ENCODE measurements at places on chromosomes 16 and 17.

- no peak for DNase-seq
These were observed 46.6 kb downstream of the NUP93 start for GRCh38 chr16:56776562-56776961.

DNA sequence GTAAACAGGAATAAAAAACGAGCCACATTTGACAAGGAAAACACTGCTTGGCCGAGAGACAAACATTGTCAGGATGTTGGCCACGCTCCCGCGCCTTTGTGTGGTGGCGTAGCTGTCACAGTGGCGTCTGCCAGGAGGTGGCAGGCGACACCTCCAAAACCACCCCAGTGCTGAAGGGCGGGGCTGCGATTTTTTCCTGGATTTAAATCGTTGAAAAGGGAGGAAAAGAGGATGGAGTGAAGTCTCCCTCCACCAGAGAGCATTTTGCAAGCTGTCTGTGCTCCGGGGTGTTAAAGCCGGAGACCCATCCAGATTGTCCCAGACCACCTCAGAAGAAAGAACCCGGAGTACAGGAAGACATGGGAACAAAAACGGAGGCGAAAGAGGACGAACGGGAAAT, 12.7 kb downstream of the MRM3 start:
- DNase-seq: peak; percentile 8

- DNase-seq: no peak
These were observed 4.5 kb upstream of the TCAP start for GRCh38 chr17:39660397-39661385.

- DNase-seq: no peak
These were observed 81.3 kb downstream of the GSG1L start for GRCh38 chr16:27982184-27982583.

DNA sequence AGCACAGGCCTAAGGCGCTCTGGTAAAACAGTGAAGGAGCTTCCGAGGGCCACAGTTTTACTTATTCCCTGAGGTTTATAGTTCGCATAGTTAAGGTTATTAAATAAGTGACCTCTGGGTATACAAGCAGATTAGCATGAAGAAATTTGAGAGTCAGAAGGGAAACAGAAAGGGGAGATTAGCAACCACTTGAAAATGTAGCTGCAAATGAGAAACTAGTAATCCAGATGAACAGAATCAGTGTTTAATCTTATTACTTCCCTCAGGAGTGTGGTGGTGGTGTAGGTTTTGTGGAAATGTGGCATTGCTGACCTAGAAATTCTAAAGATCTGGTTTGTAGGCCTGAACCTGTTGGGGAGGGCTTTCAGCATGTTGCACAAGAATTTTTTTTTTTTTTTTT, 130.4 kb downstream of the CCDC182 start:
- no peak for DNase-seq

DNA sequence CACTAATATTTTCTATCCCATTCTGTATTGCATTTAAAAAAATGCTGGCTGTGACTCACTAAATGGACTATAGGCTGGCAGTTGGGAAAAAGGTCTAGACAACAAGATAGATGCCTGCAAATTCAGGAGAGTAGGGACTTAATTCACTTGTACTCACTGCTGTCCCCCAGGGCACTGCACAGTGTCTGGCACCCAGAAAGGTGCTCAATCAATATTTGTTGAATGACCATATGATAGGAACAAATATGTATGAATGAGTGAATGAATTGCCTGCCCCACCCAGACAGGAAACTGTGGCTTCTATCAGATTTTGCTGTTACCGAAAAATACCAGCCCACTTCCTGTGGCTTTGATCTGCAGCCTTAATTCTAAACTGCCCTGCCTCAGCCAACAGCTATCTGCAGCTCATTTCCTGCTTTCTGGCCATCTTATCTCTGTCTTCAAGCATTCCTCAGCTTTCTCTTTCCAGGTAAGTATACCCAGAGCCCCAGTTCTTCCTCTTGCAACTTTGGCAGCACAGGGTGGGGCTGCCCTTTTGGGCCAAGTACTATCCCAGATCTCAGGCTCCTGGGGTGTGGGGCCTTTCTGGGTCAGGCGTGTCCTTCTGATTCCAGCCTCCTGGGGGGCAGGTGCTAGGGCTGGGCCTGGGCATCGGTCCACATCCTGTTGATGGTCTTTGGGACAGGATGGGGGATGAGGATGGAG, 15.3 kb upstream of the TNS4 start:
- DNase-seq: peak; percentile 41

DNA sequence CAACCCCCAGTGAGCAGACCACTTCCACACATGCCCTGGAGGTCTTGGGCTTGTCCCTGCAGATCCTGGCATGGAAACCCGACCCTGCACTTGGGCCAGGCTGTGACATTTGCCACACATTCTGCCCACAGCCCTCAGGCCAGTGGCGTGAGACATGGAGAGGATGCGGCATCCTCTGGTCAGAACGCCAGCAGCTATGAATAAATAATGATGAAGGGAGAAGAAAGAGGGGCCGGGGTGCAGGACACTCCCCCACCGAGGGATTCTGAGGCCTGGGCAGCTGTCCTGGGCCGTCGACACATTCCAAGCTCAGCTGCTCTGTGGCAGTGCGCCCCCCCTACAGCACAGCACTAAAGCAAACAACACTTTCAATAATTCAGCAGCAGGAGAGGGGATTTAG, 148.8 kb downstream of the ENGASE start:
- DNase-seq: no peak

GRCh38 chr17:65830356-65830755, 268.9 kb upstream of the AXIN2 start:
- no peak for DNase-seq

GRCh38 chr16:54540525-54541180, 254.1 kb upstream of the IRX3 start:
- DNase-seq: no peak

- DNase-seq: no peak
These were observed 44.8 kb upstream of the HLF start for GRCh38 chr17:55219934-55220333.

DNA sequence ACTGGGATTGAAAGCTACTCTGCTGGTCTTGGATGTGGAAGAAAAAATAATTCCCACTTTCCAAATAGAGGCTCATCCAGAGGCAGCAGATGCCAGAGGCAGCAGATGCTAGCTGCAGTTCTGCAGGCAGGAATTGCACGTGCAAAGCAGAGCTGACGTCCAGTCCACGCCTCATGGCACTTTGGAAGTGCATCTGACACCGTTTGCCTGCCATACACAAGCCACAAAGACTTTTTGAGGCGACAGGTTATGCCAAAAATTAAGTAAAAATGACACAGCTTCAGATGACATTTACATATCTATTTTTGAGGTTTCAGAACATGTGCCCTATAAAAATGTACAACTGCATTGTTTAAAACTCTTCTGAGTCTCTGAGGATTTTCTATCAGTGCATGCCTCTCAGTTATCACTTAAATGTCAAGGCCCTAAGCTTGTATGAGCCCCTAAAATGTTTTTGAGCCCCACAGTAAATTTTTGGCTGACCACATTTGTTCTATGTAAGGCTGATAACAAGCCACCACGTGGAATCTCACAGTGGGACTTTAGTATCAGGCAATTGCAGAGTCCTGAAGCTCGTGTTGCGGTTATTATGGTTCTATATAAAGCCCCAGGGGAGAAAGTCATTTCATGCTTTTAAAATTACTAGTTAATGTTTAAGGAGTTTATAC, 239.2 kb downstream of the PRKCA start:
- no peak for DNase-seq

DNA sequence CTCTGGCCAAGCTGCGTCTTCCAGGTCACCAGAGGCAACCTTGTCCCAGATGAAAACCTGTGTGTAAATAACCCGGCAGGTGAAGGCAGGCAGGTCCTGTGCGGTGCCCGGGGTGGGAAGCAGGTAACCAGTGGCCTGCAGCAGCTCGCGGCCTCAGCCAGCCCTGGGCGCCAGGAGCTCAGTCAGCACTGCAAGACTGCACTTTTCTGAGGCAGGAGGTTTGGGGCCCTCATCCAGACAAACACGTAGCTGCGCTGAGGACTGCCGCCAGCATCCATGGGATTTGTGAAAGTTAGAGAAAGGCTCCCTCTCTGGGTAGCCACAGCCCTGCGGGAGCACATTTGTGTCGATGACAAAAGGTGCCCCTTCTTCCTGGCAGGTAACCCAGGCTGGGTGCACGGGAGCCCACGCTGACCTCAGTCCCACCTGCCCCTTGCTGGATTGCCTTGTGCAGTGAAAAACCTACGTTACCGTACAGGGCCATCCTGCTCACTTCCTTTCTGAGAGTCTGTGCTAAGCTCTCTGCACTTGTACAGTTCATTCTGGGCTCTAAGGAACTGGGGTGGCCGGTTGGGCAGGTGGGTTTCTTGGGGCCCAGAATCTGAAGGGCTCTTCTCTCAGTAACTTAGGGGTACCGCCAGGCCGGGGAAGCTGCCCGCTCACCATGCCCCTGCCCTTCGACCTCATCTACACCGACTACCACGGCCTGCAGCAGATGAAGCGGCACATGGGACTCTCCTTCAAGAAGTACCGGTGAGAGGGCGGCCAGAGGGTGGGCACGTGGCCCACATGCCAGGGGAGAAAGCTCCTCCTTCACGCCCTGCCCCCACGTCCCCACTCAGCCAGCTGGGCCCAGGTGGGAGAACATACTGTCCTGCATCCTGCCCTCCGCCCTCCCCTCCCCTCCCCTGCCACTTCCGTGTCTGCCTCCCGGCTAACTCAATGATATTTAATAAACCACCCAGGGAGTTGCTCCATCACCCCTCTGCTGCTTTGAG, 56.4 kb downstream of the MGAT5B start:
- no peak for DNase-seq

GRCh38 chr16:64434526-64435069, 687.3 kb downstream of the CDH11 start:
- no peak for DNase-seq

- DNase-seq: no peak
These were observed 34.9 kb downstream of the PRKCA start for GRCh38 chr17:66337268-66337667.

DNA sequence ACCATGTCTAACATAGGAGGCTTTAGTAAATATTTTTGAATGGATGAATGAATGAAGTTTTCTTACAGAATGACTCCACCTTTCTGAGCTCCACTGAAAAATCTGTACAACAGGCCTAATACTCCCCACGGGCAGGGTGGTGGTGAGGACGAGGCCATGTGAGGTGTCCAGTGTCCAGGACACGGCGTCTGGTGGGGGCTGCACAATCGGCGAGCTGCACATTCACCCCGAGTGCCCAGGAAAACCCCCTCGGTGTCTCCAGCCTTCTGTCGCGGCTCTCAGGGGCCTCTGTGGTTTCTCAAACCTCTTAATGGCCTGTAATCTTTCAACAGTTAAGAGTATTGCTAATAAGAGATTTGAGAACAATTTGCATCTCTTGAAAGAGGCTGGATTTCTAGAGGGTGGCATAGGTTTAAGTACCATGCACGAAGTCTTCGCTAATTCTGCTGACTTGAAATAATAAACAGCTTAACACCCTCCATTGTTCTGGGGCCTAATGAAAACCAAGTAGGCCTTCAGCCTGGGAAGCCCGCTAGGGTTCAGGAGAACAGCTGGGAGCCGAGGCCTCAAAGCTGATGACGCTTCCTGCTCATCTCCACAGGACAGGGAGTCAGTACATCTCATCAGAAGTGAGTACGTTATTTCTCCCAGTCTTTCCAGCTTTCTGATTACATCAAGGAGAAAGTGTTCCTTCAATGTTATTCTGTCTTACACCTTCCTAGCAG, 304.6 kb upstream of the FOXF1 start:
- DNase-seq: no peak

- no peak for DNase-seq
These were observed 135.8 kb downstream of the CDH8 start for GRCh38 chr16:61900482-61900881.

DNA sequence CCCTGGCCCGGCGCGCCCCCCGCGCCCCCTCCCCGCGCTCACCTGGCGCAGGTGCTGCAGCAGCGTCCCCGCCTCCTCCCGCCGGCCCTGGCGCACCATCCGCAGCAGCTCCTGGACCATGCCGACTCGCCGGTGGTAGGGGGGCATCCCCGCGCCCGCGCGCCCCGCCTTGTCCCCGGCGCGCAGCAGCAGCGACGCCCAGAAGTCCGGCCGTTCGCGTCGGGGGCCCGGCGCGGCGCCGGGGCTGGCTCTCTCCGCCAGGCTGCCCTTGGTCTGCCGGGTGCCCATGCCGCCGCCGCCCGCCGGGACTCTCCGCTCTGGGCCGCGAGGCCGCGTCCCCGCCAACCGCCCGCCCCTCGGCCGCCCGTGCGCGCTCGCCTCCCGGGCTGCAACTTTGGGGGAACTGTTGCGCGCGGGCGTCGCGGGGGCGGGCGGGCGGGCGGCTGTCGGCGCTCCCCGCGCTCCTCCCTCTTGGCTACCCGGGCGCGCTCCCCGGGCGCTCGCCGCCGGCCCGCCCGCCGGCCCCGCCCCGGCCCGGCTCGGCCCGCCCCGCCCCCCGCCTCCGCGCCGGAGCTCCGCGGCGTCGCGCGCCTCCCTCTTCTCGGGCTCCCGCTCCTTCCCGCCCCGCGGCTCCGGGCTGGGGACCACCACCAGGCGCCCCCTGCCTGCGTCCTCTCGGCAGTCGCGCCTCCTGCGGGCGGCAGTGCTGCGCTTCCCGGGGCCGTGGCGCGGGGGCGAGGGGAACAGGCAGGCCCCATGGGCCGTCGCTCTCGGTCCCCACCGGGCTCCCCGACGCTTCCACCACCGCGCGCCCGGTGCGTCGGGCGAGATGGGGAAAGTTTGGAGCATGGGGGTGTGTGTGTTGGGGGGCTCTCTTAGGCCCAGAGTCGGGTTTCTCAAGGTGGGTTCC, at the start of gene LRRC75A:
Gene LRRC75A (minus strand): TSS at position 491 of the 910 bp plus-strand sequence. CDS start 203 bp downstream, at position 288.
- peak; percentile 16 for DNase-seq

- DNase-seq: no peak
These were observed 458 bp downstream of the ENKD1 start for GRCh38 chr16:67666032-67666551.

- DNase-seq: no peak
These were observed 1.4 kb upstream of the SLFN5 start for GRCh38 chr17:35241520-35241919.

- DNase-seq: no peak
These were observed 32.9 kb downstream of the KATNIP start for GRCh38 chr16:27582883-27583282.

- no peak for DNase-seq
These were observed 19.5 kb upstream of the TUBG2 start for GRCh38 chr17:42639525-42640113.

DNA sequence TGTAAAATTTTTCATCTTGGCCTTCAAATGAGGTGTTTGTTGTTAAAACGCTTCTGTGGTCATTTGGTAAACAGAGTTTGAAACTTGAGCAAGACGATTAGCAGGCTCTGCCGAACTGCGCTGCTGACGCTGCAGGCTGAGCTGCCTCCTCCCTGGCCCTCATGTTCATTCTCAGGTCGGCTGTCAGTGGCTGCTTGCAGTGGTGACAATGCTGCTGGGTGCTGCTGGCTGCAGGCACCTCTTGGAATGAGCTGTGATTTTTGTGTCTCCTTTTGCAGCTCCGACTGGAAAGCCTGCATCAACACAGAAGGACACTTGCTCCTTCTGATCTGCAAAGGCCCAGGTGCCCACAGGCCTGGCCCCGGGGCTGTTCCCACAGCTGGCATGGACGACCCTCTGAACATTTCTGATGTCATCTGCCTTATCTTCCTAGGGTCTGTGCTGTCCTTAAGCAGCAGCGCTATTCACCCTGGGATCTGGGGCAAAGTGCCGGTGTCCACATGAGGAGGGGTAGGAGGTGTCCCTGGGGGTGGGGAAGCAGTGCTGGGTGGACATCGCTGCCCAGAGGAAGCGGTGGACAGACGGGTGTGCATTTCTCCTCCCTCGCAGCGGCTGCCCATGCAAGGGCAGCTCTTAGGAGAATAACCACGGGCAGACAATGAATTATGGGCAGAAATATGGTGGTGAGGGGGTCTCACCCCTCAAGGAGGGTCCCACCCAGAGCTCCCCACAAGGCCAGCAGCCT, 23.1 kb upstream of the OSGIN1 start:
- no peak for DNase-seq

- no peak for DNase-seq
These were observed 75.1 kb upstream of the ENDOV start for GRCh38 chr17:80339731-80340456.

All from stimulated activated CD4-positive, alpha-beta T cell treated with anti-CD3 and anti-CD28 coated beads, TNF-alpha, amount 100 ng/mL, for 1 hour (primary cell).